Activated T-helper 1 cell treated with anti-CD3 and anti-CD28 coated beads, Interleukin-2, amount 50 U/mL, for 16 hours (primary cell): ENCODE measurements at places on chromosomes 2 and 18.

DNA sequence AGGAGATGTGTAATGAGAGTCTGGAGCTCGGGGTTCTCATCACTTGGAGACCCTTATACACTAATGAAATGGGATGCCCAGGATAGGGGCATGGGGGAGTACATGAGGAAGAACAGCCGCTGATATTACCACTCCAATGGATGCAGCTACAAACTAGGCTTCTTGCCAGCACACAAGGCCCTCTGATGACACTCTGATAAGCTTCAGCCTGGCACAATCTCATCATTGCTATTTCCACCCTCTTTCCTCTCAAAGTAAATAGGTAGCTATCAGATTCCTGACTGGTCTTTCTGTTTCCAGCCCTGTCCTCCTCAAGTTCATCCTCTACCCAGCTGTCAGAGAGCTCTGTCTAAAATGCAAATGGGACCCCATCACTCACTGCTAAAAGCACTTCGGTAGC, 103.0 kb downstream of the GPR39 start:
- no peak for DNase-seq

GRCh38 chr2:56183643-56184499, at the start of gene CCDC85A:
Gene CCDC85A (plus strand): TSS chr2:56183990. CDS start chr2:56184625, 635 bp downstream.
- DNase-seq, result peak; percentile 22

DNA sequence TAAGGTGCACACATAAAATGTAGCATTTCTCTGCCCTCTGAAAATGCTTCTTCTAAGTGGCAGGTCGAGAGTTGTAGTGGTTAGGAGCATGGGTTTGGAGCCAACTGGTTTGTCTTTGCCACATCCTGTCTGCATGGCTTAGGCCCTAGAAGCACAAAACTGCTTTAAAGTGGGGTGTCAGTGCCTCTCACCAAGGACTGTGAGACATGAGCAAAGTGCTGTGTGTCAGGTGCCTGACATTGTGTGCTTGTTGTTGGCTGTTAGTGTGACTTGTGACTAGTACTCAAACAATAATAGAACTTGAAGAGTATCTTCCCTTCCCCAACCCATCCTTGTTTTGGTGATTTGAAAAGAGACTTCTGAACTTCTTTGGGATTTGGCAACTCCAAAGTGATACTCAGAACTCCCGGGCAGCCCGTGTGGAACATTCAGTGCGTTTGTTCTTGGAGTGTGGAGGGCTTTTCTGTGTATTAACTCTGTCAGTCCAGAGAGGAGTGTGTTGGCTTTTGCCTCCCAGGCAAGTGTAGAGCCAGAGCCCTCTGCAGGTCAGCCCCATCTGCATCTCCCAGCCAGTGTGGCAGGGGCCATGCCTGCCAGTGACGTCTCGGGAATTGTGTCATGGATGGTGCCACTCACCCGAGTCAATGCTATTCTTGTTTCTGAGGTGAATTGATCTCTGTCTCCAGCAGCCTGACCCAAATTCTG, 5.0 kb downstream of the MGAT5 start:
- DNase-seq, result no peak

GRCh38 chr2:59885541-59885940, 667.9 kb downstream of the BCL11A start:
- no peak for DNase-seq

GRCh38 chr2:137672989-137673552, 291.2 kb upstream of the HNMT start:
- DNase-seq, result no peak

- DNase-seq, result no peak
Measured at GRCh38 chr2:191544461-191545062, 133.4 kb upstream of the NABP1 start.

GRCh38 chr2:111116843-111117597, 3.7 kb upstream of the BCL2L11 start:
- DNase-seq, result peak; percentile 25

DNA sequence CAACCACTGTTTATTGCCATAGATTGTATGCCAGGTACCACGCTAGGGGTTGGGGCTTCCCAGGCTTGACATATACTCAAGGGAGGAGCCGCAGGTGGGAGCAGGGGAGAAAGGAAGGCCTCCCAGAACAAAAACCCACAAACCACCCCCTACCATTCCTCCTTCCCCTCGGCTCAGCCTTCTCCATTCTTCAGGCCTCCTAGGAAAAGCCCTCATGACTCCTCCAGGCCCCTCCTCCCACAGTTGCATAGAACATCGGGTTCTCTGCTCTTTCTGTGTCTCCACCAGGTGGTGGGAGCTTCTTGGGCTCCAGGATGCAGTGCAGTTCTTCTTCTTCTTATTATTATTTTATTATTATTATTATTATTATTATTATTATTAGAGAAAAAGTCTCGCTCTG, 80.3 kb downstream of the ZFP36L2 start:
- no peak for DNase-seq
